Sciatic nerve (tissue), 2 donors: ENCODE measurements at places on chromosomes 11 and 22. TPM values are rescaled to one million over a fixed set of nuclear protein-coding genes. Genes with fewer than 3 reads are reported as not detected.
A peak's percentile ranks its signal among the peaks of the same experiment; 100 is the strongest.

GRCh38 chr11:40376331-40376730 lies 1083.1 kb downstream of the LRRC4C start:
- DNase-seq = no peak

GRCh38 chr11:65487467-65488272 lies 11.2 kb upstream of the MALAT1 start:
- peak; percentile 99 for DNase-seq

- no peak for DNase-seq
Observed at GRCh38 chr11:8731647-8732323, 49.2 kb downstream of the RPL27A start.

DNA sequence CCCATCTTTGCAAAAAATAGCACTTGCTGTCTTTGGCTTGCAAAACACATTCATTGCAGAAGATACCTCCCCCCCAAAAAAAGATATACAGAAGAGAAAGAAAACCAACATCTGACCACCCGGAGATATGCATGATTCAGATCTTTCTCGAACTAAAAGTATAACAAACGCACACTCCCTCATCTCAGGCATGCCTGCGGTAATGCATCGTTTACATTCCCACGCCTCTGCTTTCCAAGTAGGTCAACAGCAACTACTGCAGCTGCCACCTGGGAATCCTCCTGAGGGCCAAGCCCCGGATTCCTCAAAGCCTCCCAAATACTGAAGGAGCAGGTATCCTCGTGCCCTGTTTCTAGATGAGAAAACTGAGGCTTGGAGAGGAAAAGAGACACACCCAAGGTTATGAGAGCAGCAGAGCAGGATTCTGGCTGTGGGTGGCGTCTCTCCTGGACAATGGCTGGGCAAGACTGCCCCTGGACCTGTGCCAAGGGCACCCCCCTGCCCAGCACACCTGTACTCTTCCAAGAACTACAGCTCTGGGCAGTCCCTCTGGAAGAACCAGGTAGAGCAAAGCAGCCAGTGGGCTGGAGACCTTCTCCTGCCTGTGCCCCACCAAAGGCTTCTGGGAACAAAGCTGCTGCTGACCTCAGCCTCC lies 38.1 kb downstream of the NUP50 start:
- no peak for DNase-seq

DNA sequence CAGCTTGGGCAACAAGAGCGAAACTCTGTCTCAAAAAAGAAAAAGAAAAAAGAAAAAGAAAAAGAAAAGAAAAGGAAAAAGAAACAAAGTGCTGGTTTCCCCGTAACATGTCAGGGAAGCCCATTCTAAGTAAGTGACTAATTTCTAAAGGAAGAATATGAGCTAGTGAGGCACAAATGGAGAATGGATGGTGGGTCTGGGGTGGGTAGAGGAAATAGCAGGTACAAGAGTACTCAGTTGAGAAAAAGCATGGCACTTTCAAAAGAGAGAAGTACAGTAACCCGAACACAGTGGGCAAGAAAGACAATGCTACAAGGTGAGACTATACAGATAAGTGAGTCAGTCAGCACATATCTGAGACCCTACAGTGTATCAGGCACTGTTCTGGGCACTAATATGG lies 4.5 kb downstream of the MAJIN start:
- no peak for DNase-seq

DNA sequence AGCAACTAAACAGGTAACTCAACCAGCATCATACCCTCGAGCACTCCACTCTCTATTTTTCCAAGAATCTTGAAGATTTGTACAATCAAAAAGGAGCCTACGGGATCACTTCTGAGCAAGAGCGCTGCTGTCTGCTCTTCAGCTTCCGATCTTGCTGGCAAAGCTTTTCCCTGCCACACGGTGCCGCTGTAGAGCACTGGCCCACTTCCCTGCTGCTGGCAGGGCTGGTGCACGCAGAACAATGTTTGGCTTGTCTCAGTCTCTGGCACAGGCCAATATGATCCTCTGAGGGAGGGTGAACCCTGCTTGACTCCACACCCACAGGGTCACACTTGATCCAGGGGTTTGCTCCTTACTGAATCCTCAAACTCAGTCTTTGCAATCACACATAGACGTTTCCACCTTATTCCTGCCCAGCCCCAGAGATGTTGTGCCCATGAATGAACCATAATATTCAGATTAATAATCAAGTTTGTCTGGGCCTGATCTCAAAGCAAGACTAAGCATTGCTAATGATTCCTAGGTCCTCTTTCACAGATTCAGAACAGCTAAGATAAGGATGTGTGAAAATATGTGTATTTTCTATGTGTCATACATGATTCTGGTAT lies 536.6 kb downstream of the SOX6 start:
- peak; percentile 84 for DNase-seq

- no peak for DNase-seq
Observed at GRCh38 chr11:8219257-8220021, 44.2 kb downstream of the LMO1 start.

- DNase-seq = no peak
Observed at GRCh38 chr11:103650330-103650729, 386.1 kb upstream of the DDI1 start.

DNA sequence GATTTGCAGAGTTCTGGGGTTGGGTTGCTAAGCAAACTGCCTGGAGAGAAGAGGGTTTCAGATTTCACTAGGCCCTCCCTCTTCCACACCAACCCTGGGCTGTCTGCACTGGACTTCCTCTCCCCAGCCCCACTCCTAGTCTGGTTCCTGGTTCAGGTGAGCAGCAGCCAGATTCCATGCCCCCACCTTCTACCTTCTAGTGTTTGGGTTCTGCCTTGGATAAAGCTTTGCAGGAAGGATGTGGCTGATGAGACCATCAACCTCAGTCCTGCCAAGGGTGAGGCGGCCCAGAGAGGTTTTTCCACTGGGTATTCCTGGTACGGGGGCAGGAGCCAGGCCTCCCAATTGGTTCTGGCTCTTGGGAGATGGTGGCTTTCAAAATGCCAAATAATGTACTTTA lies 68.3 kb downstream of the BCR start:
- no peak for DNase-seq

DNA sequence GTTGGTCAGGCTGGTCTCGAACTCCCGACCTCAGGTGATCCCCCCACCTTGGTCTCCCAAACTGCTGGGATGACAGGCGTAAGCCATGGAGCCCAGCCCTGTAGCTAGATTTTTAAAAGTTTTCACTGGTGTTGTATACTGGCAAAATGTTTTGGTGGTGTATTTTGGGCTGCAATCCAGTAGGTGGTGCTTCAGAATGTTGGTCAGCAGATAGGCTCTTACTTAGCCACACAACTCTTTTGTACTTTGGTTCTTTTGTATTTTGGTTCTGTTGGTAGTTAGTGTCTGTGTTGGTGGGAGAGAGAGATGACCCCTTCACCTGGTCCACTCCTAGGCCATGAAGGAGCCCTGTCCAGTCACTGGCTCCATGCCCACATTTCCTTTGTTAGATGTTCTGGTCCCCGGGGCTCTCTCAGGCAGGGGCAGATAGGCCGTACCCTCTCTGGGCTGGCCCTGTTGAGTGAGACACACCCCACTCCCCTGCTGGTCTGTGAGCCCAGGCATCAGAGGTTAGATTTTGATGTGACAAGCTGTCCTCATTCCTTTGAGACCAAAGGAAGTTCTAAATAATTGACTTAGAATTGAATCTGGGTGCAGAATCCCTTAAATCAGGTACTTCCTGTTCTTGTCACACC lies 123.8 kb downstream of the DDX10 start:
- DNase-seq = no peak

DNA sequence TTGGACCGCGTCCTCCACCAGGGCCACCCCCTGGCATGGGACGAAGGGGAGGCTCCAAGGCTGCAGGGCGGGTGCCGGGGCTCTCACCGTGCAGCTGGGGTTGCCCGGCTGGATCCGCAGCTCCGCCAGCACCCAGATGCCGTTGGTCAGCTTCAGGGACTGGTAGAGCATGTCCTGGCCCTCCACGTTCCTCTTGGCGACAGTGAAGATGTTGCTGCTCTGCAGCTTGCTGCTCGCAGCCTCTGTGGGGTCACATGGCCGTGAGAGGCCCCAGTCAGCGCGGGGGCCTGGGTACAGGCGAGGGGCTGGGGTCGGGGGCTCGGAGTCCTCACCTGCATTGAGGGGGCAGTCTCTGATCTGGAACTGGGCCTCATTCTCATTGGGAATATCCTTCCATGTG lies 14.8 kb upstream of the RASL10A start:
- no peak for DNase-seq

- DNase-seq = no peak
Observed at GRCh38 chr22:30371981-30372380, 15.2 kb downstream of the CCDC157 start.

DNA sequence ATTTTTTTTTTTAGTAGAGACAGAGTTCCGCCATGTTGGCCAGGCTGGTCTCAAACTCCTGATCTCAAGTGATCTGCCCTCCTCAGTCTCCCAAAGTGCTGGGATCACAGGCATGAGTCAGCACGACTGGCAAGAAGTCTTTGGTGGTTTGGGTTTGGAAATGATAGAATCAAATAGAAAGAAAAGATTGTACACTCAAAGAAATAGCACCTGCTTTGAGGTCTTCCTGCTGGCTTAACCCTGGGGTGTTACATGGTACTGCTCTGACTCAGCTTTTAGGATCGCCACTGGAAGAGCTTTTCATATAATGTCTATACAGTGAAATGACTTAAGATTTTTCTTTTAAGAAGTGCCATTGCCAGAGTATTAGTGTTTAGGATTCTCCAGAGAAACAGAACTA lies 50.2 kb downstream of the JAM3 start:
- no peak for DNase-seq

DNA sequence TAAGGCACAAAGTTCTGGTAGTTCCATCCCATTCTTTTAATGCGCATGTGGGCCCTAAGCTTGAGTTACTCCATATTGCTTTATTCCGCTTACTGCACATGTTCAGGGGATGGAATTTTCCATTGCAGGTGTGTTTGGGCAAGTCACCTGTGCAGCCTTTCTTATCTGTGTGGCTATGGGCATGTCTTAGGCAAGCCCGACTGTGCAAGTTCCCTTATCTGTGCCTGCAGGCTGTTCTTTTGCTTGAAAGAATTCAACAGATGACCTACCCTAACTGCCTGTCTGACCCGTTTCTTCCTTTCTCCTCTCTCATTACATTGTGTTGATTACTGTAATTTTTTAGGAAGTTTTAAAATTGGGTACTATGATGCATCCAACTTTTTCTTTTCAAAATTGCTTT lies 363.6 kb downstream of the TTC28 start:
- DNase-seq = no peak

GRCh38 chr11:48007677-48008076 lies 27.3 kb downstream of the PTPRJ start:
- DNase-seq = no peak

- no peak for DNase-seq
Observed at GRCh38 chr22:49240016-49240380, 587.7 kb downstream of the BRD1 start.

- no peak for DNase-seq
Observed at GRCh38 chr11:67820081-67820480, 145.7 kb upstream of the ALDH3B2 start.

DNA sequence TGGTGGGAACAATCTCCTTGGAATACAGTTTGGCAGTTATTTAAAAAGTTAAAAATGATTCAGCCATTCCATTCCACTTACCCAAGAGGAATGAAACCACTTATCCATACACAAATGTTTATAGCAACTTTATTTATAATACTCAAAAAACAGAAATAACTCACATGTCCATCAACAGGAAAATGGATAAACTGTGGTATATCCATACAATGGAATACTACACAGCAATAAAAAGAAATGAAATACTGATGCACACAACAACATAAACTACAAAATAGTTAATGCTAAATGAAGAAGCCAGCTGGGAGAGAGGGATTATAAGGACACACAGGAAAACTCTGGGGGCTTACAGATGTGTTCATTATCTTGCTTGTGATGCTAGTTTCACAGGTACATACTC lies 64.7 kb downstream of the FCHSD2 start:
- DNase-seq = no peak

DNA sequence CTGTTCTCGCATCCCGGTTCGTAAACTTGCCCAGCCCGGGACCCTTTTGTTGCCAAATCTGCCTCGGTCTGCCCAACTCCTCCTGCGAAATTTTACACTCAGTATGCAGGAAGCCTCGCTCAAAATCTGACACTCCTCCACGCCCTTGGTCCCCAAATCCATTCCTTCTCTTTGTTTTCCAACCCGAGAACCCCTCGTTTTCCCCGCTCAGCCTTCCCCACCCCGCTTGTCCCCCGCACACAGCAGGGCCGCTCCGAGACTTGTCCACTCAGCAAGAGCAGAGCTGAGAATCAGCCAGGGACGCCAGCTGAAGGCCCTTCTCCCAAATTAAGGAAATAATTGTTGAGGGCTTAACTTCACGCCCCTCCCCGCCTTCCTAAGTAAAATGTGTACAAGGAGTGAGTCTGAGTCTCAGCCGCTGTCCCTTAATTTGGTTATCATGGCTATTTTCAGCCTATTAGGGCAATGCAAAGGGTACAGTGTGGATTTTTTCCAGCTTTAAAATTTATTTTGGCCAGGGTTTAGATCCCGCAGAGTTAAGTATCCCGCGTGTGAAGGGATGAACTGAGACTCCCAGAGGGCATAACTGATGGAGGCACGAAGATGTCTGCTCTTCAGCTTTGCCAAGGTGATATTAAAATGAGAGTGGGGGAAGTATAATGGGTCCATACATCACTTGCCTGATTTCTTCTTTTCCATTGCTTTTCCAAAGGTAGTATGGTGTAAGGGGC lies 581 bp upstream of the FBXO3 start:
- peak; percentile 77 for DNase-seq

GRCh38 chr11:122902951-122903350 lies 20.4 kb downstream of the JHY start:
- DNase-seq = no peak

- DNase-seq = no peak
Observed at GRCh38 chr11:1819074-1819473, 15.7 kb upstream of the SYT8 start.

GRCh38 chr11:9069256-9069655 lies 22.1 kb downstream of the SCUBE2 start:
- no peak for DNase-seq

DNA sequence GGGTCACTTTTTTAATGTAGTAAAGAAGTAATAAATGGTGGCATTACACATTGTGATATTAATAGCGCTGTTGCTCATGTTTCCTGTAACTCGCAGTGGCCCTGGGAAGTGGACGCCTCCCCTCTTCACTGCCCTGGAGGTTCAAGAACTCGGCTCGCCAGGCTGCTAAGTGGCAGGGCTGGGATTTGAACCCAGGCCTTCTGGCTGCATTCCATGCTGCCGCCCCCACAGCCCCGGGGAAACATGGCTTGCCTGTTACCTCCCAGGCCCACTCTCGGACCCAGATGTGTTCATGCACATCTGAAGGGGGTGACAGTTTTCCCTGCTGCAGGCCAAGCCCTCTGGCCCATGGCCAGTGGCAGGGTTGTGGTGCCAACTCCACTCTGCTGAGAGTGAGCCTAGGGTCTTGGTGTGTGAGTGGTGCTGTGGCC lies 25.0 kb upstream of the MGAT3 start:
- no peak for DNase-seq

- DNase-seq = no peak
Observed at GRCh38 chr11:75766443-75767227, 1.9 kb upstream of the DGAT2 start.

The SPON1 gene
- total RNA-seq = 3.2 TPM

The LRP5 gene
- 55.2 TPM for total RNA-seq

The ANGPTL5 gene
- total RNA-seq = 1.4 TPM

The AP1B1 gene
- 47.1 TPM for total RNA-seq

The DNAJB7 gene
- total RNA-seq = not detected

The DRD2 gene
- total RNA-seq = 0.71 TPM

The CENPM gene
- total RNA-seq = not detected

The MMP27 gene
- total RNA-seq = not detected

The SCUBE1 gene
- 140 TPM for total RNA-seq

The OR2AG1 gene
- not detected for total RNA-seq

The C22orf42 gene
- not detected for total RNA-seq

The C11orf97 gene
- not detected for total RNA-seq

The YPEL1 gene
- total RNA-seq = 8.2 TPM

The BATF2 gene
- 2.9 TPM for total RNA-seq

The TUBA8 gene
- 3.7 TPM for total RNA-seq
